ENCODE measurements at places on chromosomes 12 and 14.

- no peak for DNase-seq
Measured at GRCh38 chr14:103782376-103782775, 65.0 kb downstream of the PPP1R13B start.

GRCh38 chr14:30655658-30656057, 33.5 kb downstream of the SCFD1 start:
- DNase-seq = no peak

DNA sequence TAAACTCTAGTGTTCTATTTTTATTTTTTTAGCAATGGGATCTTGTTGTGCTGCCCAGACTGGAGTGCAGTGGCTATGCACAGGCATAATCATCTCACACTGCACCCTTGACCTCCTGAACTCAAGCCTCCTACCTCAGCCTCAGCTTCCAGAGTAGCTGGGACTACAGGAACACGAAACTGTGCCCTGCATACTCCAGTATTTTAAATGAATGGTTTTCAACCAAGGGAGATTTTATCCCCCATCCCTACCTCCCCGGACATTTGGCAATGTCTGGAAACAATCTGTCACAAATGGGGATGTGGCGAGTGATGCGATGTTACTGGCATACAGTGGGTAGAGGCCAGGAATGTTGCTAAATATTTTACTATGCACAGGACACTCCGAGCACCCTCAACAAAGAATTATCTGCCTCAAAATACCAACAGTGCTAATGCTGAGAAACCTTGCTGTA, 2.1 kb downstream of the CBX5 start:
- no peak for DNase-seq

DNA sequence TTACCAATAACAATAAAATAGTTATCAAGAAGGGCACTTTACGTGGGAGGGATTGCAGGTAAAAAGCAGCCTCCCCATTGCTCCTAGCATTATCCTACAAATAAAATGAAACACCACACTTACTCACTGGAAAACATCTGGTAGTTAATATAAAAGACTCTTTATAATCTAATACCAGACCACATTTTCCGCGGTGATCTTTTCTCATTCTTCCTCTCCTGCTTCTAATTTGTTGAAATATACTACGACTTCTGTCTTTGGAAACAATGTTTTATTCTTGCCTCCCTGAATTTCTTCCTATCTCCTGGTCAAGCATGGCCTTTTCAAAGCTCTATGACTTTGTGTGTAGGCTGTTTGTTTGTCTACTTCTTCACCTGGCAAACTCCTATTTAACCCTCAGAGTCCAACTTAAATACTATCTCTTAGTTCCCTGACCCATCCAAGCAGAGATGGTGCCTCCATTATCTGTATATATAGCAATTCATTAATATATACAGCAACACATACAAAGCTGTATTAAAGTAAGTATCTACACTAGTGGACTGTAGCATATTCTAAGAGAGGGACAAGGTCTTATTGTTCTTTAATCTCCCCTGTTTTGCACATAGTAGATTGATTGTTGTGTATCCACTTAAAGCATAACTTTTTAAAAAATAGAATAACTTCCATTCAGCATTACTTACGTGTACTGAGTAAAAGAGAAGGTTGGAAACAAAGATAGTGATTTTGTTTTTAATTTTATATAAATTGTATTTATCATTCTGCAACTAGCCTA, 228.3 kb downstream of the CEP128 start:
- no peak for DNase-seq

- DNase-seq = no peak
Measured at GRCh38 chr14:44010071-44010470, 497.0 kb downstream of the FSCB start.

DNA sequence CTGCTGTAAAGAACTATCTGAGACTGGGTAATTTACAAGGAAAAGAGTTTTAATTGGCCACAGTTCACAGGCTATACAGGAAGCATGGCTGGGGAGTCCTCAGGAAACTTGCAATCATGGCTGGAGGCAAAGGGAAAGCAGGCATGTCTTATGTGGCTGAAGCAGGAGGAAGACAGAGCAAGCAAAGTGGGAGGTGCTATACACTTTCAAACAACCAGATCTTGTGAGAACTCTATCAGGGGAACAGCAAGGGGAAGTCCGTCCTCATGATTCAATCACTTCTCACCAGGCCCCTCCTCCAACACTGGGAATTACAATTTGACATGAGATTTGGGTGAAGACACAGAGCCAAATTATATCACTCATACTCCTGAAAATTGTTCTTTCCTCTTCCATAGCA, 109.5 kb upstream of the PKP2 start:
- DNase-seq = no peak

- DNase-seq = no peak
Measured at GRCh38 chr12:120381752-120382419, 12.9 kb upstream of the MSI1 start.

Data from lung microvascular endothelial cell (primary cell).